ENCODE measurements at places on chromosomes 3 and 15. TPM values are rescaled to one million over a fixed set of nuclear protein-coding genes. Genes with fewer than 3 reads are reported as not detected.
A peak's percentile ranks its signal among the peaks of the same experiment; 100 is the strongest.

- no peak for DNase-seq
These were observed 82.7 kb downstream of the SLC25A26 start for GRCh38 chr3:66303491-66303901.

DNA sequence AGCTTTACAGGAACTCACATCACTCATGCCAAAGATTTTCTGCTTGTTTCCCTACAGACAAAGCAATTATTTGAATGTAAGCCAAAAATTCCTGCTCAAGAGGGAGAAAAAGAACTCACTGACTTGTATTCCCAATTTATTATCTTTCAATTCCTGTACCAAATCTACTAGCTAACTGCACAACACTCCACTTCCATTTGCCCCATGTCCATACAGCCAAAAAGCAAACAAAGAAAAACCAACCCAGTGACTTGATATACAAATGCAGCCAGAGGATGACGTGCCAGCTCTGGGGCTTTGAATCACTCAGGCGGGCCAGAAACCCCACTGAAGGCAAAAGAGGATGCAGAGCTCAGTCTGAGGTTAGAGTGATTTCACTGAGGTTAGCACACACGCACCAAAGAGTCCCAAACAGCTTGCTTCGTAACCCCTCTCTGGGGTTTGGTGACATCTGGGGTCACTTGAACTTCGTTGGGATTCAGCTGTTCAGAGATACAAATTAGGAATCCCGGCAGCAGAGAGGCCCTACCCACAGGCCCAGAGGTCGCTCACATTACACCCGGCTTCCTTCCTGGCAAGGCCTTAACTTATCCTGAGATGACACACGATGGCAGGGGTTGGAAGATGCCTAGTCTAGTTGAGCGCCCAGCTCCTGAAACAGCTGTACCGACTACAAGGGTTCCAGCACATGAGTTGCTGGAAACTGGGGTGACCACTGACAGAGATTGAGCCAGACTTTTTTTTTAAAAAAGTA, 1.6 kb downstream of the RFTN1 start:
- DNase-seq: peak; percentile 47

DNA sequence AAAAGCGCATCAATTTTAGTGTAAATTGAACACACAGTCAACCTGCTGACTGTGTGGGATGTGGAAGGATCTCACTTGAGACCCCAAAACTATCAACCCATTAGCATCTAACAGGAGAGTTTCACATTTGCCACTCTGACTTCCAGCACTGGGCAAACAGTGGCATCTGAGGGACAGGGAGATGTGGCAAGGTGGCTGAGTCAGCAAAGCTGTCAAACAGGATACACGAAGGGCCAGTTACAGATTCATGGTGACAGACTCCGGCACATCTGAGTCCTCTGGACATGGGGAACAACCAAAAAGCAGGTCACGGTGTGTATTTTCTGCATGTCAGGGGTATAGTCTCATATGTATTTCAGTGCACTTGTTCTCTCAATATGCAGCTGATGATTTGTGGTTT, 573.4 kb upstream of the PPP2R3A start:
- DNase-seq: no peak

DNA sequence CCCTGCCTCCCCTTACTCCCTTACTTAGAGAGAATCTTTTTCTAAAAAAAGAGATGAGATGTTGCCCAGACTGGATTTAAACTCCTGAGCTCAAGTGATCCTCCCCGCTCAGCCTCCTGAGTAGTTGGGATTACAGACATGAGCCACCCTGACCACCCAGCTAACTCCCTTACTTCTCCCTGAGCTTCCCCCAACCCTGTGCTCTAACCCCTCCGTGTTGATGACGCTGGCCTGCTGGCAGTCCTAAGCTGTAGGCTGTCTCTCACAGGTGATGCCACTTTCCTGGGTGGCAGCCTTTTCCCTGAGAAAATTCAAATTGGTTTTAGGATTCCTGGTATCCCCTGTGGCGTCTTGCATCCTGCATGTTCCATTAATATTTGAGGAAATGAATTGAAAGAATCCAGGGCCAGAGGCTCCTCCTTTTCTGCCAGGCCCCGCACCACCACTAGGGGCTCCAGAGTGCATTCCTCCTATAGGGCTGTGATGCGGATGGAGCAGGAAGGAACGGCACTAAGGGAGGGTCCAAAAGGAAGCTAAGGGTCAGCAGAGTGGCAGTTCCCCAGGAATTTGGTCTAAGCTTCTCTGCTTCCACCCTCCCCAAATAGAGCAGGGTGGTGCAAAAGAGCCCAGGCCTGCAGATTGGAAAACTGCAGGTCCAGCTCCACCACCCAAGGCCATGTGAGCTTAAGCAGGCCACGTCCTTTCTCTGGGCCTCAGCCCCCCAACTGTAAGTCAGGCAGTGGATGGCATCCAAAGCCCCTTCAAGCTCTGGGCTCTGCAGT, 101.1 kb downstream of the DAPK2 start:
- DNase-seq: peak; percentile 78

- peak; percentile 73 for DNase-seq
These were observed 355.4 kb downstream of the OTOL1 start for GRCh38 chr3:161851941-161852566.

- no peak for DNase-seq
These were observed 47.9 kb upstream of the CCDC80 start for GRCh38 chr3:112688819-112689218.

DNA sequence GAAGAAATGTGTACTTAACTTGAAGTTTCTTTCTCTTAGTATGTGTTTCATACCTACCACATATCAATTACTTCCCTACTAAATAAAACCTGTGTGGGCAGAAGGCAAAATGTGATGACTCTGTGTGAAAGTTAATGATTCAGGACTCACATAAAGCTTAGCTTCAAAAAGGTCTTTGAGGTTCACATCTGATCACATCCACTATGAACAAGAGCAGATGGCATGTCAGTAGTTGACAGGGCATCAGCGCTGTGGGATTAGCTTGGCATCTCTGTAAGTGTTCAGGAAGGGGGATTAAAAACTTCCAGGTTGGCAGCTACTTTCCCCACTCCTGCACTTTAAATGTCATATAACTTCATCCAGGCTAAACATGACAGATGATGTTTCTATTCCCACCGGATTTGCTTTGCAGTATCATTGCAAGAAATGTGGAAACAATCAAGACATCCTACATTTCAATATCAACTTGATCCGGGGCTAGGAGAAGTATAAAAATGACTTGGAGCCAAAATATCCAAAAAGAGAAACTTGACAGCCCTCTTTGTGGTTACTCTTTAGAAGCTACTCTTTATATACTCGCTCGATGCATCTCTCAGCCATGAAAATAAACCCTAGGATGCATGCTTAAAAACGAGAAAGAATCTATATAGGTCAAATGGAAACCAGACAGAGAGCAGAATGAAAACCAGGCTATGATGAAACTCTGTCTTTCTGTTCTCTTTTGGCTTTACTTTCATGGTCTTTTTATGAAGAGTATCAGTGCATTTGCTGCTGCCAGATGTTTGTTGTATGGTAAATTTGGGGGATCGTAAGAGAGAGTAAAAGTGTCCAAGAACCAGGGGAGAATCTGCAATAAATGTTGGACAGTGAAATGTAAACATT, 273.1 kb upstream of the ALCAM start:
- no peak for DNase-seq

Gene NECTIN3
- 52.0 TPM for total RNA-seq

Gene CLEC3B
- not detected for total RNA-seq

Gene ISY1
- total RNA-seq: 28.1 TPM

Gene GOLGA8S
- total RNA-seq: 0.07 TPM

Measured in H9 (cell line).